Activated CD8-positive, alpha-beta T cell treated with anti-CD3 and anti-CD28 coated beads, Interleukin-2, amount 10 ng/mL, durations not matched to agents 7 days and 5 days (primary cell): ENCODE measurements at places on chromosomes 12 and 14. TPM values are rescaled to one million over a fixed set of nuclear protein-coding genes. Genes with fewer than 3 reads are reported as not detected.

The TSPAN19 gene
- not detected for total RNA-seq

The CLEC1A gene
- total RNA-seq = not detected

The SLC4A8 gene
- total RNA-seq = 12.6 TPM

The TMEM132D gene
- not detected for total RNA-seq

The TSHR gene
- total RNA-seq = not detected

The CMAS gene
- total RNA-seq = 34.1 TPM

DNA sequence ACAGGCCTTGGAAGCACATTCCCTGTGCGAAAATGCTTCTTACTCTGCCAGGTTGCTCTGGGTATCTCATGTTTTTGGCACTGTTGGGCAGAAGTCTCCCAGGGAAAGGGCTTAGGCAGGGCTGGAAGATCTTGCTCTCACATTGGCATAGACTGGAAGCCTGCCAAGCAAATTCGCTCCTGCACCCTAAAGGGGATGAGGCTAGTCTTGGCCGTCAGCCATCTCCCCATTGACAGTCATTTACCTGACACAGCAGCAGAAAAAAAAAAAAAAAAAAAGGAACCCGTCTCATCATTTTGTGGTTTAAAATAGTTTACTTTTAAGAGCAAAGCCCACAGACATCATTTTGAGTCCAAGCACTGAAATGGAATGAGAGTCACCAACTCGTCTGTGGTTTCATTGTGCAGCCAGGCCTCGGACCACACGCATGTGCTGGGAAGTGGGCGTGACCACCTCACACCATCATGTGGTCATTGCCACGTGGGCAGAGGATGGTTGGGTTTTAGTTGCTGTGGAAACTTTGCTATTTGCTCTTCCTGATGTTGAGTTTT lies 84.8 kb downstream of the NRXN3 start:
- peaks cover 7% of the 10 kb centered on the region for H3K4me1 ChIP-seq
- no peaks in the 10 kb centered on the region for H3K27me3 ChIP-seq
- no peak overlapping the region for H3K4me3 ChIP-seq
- DNase-seq = peak; percentile 21
- no peak overlapping the region for H3K27ac ChIP-seq

DNA sequence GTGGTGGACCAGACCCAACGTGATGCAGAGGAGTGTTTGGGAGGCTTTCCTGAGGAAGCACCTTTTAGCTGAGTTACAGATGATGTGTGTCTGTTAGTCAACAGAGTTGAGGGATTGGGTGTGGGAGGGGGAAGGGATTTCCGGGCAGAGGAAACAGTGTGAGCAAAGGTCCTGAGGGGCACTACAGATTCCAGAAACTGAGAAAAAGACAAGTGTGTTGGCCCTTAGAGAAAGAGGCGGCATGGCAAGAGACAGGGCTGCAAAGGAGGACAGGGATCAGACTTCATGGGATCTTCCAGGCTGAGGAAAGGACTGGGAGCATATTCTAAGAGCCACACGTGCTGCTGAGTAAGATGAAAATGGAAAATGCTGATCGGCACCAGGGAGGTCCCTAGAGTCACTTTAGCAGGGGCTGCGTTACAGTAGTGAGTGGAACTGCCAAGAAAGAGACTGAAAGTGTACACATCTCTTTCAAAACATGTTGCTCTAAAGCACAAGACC lies 9.4 kb upstream of the RPS6KL1 start:
- H3K27me3 ChIP-seq = peaks cover 14% of the 10 kb centered on the region
- DNase-seq = no peak
- H3K4me3 ChIP-seq = no peak overlapping the region
- no peaks in the 10 kb centered on the region for H3K36me3 ChIP-seq

DNA sequence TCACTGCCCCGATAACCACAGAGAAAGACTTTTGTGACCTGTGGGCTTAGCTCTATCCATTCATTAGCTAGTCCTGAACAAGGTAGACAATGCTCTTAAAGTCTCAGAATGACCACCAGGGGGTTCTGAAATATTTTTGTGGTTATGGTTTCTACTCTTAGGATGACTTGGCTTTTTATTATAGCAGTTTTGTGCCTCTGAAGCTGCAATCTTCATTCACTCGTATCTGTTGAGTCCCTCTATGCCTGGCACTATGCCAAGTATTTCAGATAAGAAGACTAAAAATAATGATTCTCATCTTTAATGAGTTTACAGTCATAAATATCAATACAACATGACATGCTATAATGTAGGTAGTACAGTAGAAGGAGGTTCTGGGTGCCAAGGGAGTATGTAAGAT lies 130.8 kb upstream of the TRHDE start:
- no peaks in the 10 kb centered on the region for H3K27me3 ChIP-seq
- no peaks in the 10 kb centered on the region for H3K36me3 ChIP-seq
- no peak for DNase-seq
- no peak overlapping the region for H3K4me3 ChIP-seq
- H3K4me1 ChIP-seq = no peaks in the 10 kb centered on the region

DNA sequence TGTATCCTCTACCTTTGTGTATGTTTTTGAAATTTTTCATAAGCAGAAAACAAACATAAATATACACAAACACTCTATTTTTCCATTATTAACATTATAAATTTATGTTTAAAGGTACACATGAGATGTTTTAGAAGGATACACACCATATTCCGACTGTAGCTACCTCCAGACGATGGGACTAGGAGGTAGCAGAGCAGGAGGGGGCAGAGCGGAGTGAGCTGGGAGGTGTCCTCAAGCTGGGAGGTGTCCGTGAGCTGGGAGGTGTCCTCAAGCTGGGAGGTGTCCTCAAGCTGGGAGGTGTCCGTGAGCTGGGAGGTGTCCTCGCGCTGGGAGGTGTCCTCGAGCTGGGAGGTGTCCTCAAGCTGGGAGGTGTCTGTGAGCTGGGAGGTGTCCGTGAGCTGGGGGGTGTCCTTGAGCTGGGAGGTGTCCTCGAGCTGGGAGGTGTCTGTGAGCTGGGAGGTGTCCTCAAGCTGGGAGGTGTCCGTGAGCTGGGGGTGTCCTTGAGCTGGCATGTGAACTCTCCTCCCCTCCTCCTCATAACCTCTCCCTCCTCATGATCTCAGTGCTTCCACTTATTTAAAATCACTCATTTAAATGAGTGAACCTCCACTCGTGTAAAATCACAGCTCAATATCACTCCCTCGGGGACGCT lies 346.9 kb upstream of the SFSWAP start:
- no peak overlapping the region for H3K27ac ChIP-seq
- H3K4me3 ChIP-seq = no peak overlapping the region
- DNase-seq = no peak
- H3K27me3 ChIP-seq = peaks cover 7% of the 10 kb centered on the region
- no peaks in the 10 kb centered on the region for H3K36me3 ChIP-seq

DNA sequence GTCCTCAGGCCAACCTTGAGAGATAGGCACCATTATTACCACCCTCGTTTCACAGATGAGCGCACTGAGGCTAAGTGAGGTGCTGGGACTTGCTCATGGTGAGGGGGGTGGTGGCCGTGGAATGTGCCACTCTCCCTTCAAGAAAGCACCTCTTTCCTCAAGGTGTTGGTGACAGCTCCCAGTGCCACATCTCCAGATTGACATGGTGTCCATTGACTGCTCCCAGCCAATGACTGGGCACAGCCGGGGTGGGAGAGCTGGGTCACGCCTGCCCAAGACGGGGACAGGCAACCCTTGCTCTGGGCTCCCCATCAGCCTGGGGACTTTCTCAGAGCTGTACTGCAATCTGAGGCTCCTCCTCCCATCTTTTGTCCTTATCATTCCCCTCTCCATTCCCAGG lies 21.0 kb upstream of the MYL2 start:
- H3K27me3 ChIP-seq = peaks cover 7% of the 10 kb centered on the region
- peaks cover 7% of the 10 kb centered on the region for H3K4me1 ChIP-seq
- H3K27ac ChIP-seq = no peak overlapping the region

- H3K27me3 ChIP-seq = peaks cover 9% of the 10 kb centered on the region
- no peak overlapping the region for H3K27ac ChIP-seq
- DNase-seq = no peak
- no peaks in the 10 kb centered on the region for H3K36me3 ChIP-seq
- no peaks in the 10 kb centered on the region for H3K4me1 ChIP-seq
- H3K4me3 ChIP-seq = no peak overlapping the region
Measured at GRCh38 chr12:48910196-48910595, 15.1 kb downstream of the FKBP11 start.

- H3K4me3 ChIP-seq = no peak overlapping the region
- peaks cover 30% of the 10 kb centered on the region for H3K4me1 ChIP-seq
- no peaks in the 10 kb centered on the region for H3K36me3 ChIP-seq
- no peak for DNase-seq
Measured at GRCh38 chr12:21675096-21675495, 17.5 kb upstream of the LDHB start.

GRCh38 chr12:46160101-46160980 lies 108.5 kb downstream of the SLC38A1 start:
- DNase-seq = no peak
- H3K36me3 ChIP-seq = peaks cover 10% of the 10 kb centered on the region
- no peak overlapping the region for H3K4me3 ChIP-seq
- peaks cover 13% of the 10 kb centered on the region for H3K4me1 ChIP-seq
- no peaks in the 10 kb centered on the region for H3K27me3 ChIP-seq
